ENCODE measurements at places on chromosomes 2 and 18.

GRCh38 chr2:126876631-126877030 lies 22.1 kb upstream of the TEX51 start:
- DNase-seq, result no peak

DNA sequence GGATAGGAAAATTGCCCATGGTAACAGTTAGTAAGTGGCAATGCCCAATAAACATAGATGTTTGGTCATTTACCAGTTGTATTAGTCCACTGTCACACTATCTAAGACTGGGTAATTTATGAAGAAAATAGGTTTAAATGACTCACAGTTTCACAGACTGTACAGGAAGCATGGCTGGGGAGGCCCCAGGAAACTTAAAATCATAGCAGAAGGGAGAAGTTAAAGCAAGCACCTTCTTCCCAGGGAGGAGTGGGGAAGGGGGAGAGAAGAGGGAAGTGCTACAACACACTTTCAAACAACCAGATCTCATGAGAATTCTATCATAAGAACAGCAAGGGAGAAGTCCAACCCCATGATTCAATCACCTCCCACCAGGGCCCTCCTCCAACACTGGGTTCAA lies 23.4 kb downstream of the NR4A2 start:
- no peak for DNase-seq

- DNase-seq, result no peak
Measured at GRCh38 chr2:144471305-144472045, 48.4 kb downstream of the ZEB2 start.

- no peak for DNase-seq
Measured at GRCh38 chr18:76467371-76468190, 27.5 kb downstream of the ZNF516 start.

GRCh38 chr2:147463881-147464520 lies 380.8 kb upstream of the ACVR2A start:
- peak; percentile 61 for DNase-seq

Data from SW480 (cell line).